Activated T-helper 1 cell treated with anti-CD3 and anti-CD28 coated beads, Interleukin-2, amount 50 U/mL, for 16 hours (primary cell): ENCODE measurements at places on chromosomes 1 and 21.

DNA sequence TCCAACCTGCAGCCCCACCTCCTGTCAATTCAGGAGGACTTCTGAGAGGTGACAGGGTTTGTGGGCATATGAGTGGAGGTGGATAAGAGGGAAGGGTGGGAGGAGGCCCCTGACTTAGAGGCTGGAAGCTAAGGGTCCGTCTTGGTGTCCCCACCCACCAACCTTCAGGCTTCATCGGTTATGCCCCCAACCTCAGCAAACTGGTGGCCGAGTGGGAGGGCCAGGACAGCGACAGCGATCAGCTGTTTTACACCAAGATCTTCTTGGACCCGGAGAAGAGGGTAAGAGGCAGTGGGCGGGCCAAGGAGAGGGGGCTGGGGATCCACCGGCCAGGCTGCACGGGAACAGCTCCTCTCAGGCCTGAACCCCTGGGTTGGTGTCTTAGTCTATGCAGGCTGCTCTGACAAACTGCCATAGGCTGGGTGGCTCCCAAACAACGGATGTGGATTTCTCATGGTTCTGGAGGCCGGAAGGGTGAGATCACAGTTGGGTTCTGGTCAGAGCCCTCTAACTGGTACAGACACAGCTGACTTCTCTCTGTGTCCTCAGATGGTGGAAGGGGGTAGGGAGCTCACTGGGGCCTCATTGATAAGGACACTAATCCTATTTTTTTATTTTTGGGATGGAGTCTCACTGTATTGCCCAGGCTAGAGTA lies 18.1 kb downstream of the PLOD1 start:
- no peak for DNase-seq

DNA sequence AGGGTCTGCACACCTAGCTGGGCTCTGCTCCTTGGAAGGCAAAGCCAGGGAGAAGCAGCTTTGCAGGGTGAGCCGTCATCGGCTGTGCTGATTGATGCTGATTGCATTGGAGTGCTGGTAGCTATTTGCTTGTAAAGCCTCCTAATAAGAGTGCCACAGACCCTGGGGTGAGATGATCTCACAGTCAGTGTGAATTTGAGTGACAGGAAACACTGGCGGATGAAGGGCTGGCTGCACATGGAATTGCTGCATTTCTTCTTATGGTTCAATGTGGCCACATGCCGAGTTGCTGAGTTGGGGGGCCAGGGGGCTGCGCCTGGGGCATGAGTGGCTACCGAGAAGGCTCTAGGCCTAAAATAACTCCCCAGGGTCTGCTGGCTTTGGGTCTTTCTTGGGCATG lies 138.2 kb upstream of the CACNA1E start:
- no peak for DNase-seq

GRCh38 chr1:172533513-172534151 lies 682 bp downstream of the SUCO start:
- no peak for DNase-seq

- no peak for DNase-seq
Measured at GRCh38 chr1:116203181-116203723, 92.1 kb downstream of the MAB21L3 start.

GRCh38 chr1:185719021-185719420 lies 15.2 kb upstream of the HMCN1 start:
- DNase-seq = no peak
